ENCODE measurements at places on chromosomes 2 and 18.
A peak's percentile ranks its signal among the peaks of the same experiment; 100 is the strongest.

DNA sequence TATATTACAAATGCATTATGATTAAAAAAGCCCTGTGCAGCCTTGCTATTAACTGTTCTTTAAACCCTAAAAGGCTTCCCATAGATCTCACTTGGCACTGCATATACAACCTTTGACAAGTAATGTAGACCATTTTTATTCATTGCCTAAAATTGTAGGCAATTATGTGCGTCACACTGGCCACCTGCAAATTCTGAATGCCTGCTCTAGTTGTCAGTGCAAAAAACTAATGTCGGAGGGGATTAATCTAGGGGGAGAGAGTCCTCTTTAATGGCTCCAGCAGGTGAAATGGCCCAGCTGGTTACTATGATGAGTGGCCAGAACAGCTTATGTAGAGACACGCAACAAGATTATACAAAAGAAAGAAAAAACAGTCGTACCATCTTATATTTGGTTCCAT is 123.2 kb downstream of the OLA1 start:
- no peak for DNase-seq

DNA sequence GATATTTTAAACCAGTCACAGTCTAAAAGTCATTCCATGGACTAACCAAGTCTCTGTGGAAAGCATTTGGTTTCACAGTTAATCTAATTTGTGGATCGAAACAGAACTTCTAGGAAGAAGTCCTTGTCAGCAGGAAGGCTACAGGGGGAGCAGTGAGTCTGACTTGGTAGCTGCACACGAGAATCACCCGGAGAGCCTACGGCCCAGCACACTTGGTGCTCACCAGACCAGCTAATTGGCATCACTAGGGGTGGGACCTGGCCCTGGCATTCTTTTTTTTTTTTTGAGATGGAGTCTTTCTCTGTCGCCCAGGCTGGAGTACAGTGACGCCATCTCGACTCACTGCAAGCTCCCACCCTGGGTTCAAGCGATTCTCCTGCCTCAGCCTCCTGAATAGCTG is 97.7 kb downstream of the ZNF532 start:
- DNase-seq = no peak

DNA sequence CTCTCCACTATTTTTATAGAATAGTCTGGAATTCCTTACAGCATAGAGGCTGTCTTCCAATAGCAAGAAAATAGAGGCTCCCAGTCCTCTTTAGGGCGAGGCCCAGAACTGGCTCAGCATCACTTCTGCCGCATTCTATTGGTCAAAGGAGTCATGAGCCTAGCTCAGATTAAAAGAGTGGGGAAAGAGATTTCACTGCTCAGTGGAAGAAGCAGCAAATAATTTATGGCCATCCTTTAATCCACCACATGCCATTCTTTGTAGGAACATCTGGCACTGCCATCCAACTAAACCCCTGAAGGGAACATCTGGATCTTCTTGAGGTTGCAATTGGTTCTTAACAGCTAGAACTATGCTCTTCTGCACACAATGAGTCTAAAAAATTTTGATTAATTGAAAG is 43.4 kb upstream of the NEUROD1 start:
- DNase-seq = no peak

GRCh38 chr2:8528863-8529262 is 153.0 kb upstream of the ID2 start:
- no peak for DNase-seq

DNA sequence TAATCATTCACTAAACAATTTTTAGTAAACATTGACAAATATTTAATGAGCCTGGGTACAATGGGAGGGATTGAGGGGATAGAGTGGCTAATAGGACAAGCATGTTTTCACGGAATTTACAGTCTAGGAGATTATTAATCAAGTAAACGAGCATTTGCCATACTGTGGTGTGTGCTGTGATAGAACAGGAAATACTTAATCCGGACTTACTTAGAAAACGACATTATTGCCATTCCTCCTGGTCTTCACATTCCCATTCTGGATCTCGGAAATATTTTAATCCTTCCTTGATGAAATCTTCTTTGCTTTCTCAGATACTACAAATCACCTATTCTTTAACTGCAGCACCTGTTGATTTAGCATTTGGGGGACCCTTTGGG is 905 bp downstream of the TTLL4 start:
- DNase-seq = peak; percentile 23

GRCh38 chr2:194253528-194254259 is 1403.3 kb upstream of the SLC39A10 start:
- DNase-seq = no peak

DNA sequence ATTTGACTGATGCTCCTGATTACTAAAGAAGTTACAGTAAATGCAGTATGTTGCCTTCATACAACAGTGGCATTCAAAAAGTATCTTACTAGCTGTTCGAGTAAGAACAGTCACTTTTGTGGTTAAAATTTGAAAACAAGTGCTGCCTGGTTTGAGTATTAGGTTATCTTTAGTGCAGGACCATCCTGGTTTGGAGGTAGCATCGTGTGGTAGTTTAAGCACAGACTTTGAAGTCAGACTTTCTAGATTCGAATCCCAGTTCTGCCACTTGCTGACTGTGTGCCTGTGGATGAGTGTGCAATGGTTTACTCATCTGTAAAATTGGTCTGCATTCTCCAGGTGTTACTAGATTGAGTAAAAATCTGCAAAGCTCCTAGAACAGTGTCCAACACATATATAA is 96.8 kb downstream of the SGPP2 start:
- DNase-seq = no peak

DNA sequence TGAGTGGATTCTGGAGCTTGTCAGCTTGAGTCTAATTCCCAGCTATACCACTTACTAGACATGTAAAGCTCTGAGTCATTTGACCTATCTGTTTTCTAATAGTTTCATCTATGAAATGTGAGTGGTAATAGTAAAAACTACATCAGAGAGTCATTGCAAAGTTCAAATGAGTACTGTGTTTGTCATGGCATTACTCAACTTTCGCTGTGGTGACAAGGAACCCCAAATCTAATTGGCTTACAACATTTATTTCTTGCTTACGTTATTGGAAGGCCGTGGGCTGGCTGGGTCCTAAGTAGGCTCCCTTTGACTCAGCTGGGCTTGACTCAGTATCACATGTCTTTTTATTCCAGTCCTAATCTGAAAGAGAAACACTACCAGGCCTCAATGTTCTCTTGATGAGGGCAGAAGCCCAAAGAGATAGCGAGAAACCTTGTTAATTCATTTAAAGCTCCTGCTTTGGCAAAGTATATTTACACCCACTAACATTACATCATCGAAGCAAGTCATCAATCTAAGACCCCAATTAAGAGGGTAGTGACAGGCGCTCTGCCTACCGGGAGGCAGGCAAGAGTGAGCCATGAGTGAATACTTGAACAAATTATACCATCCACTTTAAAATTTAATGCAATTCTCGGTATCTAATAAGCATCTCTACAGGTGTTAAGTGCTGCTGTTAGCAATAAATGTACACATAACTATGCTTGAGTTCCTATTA is 431.8 kb upstream of the SPHKAP start:
- peak; percentile 74 for DNase-seq

GRCh38 chr2:119248311-119248710 is 24.7 kb downstream of the STEAP3 start:
- DNase-seq = peak; percentile 35

DNA sequence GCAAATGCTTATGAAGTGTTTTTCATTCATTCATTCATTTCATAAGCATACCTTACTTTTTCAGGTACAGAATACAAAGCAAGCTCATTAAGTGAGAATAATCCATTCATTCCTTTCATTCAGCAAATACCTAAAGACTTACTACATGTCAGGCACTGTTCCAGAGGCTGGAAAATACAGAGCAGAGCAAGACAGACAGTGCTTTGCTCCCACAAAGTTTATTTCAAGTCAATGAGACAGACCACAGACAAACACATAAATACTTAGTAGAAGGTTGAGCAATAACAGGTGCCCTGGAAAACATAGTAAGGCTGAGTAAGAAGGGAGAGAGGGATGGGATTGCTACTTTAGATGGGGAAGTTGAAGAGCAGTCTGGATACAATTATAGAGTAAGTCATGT is 309.8 kb downstream of the C1D start:
- peak; percentile 14 for DNase-seq

DNA sequence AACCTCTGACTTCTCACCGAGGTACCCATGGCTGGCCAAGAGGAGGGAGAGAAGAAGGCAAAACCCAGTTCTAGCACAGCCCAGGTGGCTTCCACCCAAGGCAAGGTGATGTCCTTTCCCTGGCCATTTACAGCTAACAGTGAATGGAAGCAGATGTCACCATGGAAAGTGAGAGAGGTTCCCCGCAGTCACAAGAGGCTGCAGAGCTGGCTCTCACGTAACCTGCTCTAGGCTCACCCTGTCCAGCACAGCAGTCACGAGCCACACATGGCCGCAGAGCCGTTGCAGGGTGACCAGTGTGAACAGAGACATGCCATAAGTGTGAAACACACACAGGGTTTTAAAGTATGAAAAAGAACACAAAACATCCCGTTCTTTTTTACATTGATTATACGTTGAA is 169.4 kb downstream of the TNS1 start:
- no peak for DNase-seq

- DNase-seq = no peak
Measured at GRCh38 chr2:82233806-82234205, 1929.3 kb upstream of the LRRTM1 start.

DNA sequence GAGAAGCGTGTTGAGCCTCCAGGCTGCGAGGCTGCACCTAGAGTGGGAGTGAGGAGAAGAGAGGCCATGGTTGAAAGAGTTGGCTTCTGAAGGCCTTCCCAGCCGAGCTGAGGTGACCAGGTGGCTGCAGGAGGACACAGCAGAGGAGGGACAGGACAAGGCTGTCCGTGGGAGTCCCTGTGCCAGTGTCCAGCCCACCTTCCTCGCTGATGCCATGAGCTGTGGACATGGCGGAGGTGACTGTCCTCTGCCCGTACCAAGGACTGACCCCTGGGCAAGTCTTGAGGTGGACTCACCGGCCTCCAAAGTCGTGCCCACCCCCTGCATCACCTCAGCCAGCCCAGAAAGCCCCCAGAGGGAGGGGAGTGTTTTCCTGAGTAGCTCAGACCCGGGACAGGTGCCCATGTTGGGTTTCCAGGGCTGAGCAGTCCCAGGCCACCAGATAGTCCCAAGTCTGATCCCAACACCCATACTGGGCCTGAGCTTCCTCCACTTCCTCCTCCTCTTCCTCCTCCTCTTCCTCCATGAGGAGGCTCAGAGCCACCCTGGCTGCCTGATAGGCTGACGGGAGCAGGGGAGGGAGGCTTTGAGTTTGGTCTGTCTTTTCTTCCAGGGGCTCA is 43.0 kb upstream of the FOSL2 start:
- no peak for DNase-seq

DNA sequence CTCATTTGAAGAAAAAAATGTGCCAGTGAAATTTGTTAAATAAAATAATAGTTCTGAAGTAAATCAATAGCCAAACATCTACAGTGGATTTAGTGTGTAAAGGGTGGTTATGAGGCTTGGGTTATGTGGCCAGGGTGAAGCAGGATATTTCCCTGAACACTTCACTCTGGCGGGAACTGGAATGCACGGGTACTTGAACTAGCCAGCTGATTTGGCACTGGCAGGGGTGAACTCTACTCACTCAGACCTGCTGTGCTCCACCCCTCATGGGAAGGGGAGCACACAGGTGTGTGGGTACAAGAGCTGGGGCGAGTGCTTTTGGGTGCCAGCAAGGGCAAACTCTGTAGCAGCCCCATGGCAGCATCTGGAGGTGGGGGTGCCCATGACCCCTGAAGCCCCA is 278.2 kb downstream of the CALCRL start:
- no peak for DNase-seq

- no peak for DNase-seq
Measured at GRCh38 chr2:152486737-152487400, 151.9 kb downstream of the FMNL2 start.

DNA sequence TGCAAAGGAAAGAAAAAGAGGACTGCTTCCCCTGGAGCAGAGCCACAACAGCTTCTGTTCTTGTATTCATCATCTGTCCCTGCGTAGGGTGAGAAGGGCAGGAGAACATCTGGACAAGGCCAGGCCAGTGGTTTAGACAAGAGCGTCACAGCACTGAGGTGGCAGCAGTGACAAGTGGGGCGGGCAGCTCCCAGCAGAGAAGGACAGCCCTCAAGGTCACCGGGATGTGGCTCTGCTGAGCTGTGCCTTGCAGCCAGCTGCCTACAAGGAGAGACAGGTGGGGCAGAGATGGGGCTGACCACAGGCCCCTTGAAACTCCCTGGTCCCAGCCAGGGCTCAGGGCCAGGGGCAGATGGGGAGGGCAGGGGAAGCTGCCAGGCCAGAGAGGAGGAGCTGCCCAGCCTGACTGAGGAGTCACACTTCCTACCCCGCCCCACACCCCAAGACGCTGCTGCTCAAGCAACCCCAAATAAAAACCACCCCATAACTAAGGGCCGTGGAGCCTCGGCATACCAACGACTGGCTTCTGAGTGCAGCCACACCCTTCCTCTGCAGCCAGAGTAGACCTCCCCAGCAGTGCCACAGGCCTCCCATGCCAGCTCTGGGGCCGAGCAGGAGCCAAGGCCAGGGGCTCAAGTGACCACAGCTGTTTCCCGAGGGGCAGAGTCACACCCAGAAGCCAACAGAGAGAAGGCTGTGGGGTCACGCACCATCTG is 5.4 kb downstream of the RAB11FIP5 start:
- DNase-seq = peak; percentile 20

- no peak for DNase-seq
Measured at GRCh38 chr18:40789286-40789685, 1165.7 kb upstream of the PIK3C3 start.

DNA sequence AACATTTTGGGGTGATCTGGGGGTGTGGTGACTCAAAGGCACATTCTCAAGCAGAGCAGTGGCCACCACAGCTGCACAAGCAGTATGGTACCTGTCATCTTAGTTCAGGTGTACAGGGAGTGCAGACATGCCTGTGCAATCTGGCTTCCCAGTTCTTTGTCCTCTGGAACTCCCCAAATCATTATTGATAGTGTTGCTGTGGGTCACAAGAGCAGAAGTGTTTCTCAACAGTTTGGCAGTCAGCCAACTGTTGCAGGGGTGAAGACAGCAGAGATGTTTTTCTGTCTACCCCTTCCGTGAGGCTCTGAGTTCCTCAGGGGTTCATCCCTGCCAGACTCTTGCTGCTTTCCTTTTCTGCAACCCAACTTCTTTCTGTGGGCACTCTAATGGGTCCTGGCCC is 206.5 kb upstream of the ZSWIM2 start:
- DNase-seq = peak; percentile 9

- no peak for DNase-seq
Measured at GRCh38 chr18:30991397-30991796, 51.1 kb downstream of the DSC3 start.

Measured in adipocyte (in vitro differentiated cells).